Fibroblast of skin of right biceps (primary cell): ENCODE measurements at places on chromosomes 5 and 9.

DNA sequence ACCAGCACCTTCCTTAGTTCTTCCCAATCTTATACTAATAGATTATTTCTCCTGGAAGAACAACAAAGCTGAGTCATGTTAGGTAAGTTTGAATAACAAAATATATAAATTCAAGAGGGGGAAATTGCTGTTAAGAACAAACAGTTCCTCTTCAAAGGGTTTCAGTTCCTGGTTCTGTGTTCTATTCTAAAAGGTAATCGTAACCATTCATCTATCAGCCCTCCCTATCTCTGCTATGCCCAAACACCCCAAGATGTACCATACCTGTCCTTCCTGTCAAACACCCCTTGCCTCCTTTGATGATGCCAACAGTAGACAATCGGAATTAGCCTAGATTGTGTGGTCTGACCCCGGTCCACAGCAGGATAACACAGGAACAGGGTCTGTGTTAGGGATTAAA, 4.2 kb upstream of the RNF180 start:
- DNase-seq = no peak

- peak; percentile 70 for DNase-seq
Observed at GRCh38 chr5:177539411-177539810, 15.0 kb downstream of the FAM193B start.

DNA sequence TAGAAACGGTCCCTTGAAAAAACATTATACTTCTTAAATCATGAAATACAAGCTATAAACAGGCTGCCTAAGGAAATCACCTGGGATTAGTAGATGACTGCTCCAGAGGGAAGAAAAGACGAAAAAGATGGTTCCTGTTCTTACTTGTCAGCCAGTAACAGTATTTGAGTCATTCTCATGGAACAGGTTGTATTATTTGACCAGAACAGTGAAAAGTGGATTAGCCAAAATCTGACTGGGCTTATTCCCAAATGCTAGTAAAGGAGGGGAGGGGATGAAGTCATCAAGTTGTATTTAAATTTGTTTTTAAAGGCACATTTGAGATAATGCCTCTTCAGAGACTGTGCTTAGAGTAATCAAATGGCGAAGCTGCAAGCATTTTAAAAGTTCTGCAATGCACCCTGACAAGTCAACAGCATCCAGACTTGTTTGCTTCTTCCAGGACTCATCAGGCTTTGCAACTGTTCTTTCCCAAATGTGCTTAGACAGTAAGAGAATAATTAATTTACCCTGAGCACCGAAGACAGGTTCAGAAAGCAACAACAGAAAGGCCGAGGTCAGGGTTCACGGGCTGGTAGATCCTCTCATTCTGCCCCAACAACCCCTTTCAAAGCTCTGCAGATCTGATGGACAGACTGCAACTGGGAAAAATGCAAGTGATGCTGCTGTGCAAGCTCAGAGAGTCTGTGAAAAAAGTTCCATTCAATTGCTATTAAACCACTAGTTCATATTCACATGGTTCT, 800.6 kb downstream of the KCTD16 start:
- no peak for DNase-seq

GRCh38 chr9:132141948-132142594, 19.8 kb upstream of the NTNG2 start:
- DNase-seq = no peak

GRCh38 chr5:101520417-101520816, 617.3 kb upstream of the ST8SIA4 start:
- no peak for DNase-seq

- peak; percentile 65 for DNase-seq
Observed at GRCh38 chr5:150485693-150486401, 22.1 kb upstream of the NDST1 start.

GRCh38 chr9:36437790-36438189, 37.7 kb upstream of the RNF38 start:
- no peak for DNase-seq
